Activated CD4-positive, alpha-beta T cell treated with anti-CD3 and anti-CD28 coated beads for 4 hours (primary cell): ENCODE measurements at places on chromosomes 11 and 22.
A peak's percentile ranks its signal among the peaks of the same experiment; 100 is the strongest.

GRCh38 chr11:47331454-47332302, 20.8 kb downstream of the MYBPC3 start:
- DNase-seq, result no peak

GRCh38 chr11:59426361-59427067, at the start of gene OR5A2:
TSS of gene OR5A2 (minus strand) at chr11:59426413. CDS start at chr11:59422953, 3,460 bp downstream.
- DNase-seq, result no peak

DNA sequence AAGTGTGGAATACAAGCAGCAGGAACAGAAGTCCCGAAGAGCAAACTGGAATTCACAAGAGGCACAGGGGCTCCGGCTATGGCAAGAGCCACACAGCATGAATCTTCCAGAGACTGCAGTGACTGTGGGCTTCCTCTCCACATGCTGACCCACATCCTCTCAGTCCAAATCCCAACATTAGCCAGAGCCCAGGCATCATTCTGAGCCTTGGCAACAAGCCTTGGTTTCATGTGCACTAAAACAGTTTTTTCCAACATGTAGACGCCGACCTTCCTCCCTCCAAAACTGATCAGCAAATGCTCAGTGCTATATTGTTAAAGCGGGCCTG, 91.7 kb upstream of the CSNK2A3 start:
- DNase-seq, result no peak

DNA sequence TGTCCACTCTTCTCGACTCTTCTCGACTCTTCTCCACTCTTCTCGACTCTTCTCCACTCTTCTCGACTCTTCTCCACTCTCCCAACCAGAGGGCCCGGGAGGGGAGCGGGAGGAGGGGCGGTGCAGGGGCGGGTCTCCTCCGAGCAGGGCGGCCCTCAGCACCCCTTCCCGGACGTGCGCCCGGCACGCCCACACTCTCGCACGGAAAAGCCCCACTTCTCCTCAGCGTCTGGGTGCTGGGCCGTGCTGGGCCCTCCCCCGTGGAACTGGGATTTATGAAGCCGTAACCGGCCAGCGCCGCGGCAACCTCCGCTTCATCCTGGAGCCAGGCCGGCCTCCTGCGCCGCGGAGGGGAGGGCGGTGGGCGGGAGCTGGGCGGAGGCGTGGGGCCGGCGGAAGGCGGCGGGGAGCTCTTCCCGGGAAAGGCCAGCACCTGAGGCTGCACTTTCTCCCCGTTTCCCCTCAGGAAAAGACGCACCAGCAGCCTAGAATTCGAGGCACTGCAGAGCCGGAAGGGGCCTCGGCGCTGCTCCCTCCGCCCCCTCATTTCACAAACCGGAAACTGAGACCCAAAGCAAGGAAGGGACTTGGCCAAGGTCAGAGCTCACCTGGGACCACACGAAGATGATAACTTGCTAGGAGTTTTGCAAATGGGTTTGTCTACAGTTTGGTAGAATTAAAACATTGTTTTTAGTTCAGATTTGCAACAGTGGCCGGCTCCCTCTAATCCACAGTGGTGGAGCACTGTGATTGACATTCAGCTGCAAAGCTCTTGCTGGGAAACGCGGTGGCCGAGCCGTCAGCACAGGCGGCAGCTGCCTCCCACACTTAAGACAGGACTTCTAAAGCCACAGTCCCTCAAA, 31.6 kb upstream of the JAM3 start:
- DNase-seq, result peak; percentile 50

GRCh38 chr22:24011735-24012068, 598 bp downstream of the CABIN1 start:
- no peak for DNase-seq

DNA sequence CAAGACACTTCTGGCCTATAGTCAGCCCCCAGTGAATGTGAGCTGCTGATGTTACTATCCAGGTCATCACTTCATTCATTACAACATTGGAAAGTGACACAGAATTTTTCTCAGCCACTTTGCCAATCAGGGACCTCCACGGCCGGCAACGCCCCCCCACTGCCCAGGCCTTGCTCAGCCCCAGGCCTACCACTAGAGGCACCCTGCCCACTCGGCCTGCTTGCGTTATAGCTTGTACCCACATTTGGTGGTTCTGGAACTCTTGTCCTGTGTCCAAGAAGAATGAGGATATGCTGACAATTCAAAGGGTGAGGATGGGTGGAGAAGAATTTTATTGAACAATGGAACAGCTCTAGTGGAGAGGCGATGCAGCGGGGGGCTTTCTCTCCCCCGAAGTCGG, 96.2 kb downstream of the TSPAN18 start:
- DNase-seq, result no peak

DNA sequence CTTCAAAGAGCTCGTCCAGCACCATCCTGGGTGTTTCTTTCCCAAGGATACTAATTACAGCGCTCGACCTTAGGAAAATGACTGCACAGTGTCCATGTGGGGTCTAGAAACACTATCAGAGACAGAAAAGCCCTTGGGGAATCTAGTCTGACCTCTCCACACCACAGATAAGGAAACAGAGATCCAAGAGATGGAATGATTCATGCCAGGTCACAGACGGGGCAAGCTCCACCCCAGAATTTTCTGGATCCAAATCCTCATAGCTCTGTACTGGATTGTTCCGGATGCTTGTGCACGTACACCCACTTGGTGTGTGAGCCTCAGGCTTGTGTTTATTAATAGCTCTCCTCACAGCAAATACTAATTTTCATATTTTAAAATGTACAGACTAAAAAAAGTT, 11.3 kb downstream of the ABTB2 start:
- no peak for DNase-seq

GRCh38 chr11:22923561-22923960, 63.3 kb upstream of the CCDC179 start:
- DNase-seq, result no peak

DNA sequence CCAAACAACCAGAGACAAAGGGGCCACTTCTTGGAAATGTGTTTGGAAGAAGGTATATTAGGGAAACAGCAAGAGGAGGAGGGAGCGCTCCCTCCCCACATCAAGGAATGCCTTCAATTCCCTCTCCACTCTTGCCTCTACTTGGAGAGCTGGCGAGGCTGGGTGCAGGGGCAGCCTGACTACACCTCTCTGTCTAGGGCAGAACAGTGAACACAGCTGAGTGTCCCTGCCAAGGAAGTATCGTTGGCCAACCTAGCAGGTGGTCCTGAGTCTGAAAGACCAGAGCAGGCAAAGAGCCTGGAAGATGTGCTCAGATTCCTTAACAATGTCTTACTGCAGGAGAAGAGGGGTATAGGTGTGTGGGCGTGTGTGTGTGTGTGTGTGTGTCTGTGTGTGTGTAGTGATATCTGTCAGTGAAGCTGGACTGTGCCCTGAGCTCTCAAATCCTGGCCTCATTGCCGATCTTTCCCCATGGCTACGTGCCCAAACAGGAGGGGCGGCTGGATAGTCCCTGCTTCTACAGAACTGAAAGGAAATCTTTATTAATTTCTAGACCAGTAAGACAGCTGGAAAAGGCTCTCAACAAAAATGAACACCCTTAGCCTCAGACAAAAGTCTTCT, 46.8 kb downstream of the PAMR1 start:
- no peak for DNase-seq

- DNase-seq, result no peak
These were observed 48.8 kb downstream of the ASCL2 start for GRCh38 chr11:2221591-2221990.

DNA sequence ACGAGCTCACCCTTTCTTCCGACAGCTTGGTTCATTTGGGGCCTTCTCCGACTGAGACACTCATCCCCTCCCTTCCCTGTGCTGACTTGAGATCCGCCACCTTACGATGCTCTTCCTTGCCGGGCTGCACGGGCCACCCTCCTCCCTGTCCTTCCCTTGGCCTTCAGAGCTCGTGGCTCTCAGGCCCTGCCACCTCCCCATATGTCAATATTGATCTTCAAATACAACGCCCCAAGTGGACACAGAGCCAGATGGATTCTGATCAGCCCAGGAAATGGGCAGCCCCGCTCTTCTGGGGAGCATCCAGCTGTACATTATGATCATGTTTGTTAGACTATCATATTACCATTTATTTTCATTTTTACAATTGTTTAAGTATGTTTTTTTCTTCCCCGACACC, 812.8 kb downstream of the TBC1D22A start:
- no peak for DNase-seq

GRCh38 chr22:31952472-31952871, 8.1 kb downstream of the YWHAH start:
- DNase-seq, result no peak

GRCh38 chr11:59158206-59159068, 13.5 kb upstream of the DTX4 start:
- DNase-seq, result peak; percentile 43

- no peak for DNase-seq
These were observed 52.3 kb downstream of the SGSM3 start for GRCh38 chr22:40422558-40423309.

GRCh38 chr11:59754494-59754858, 700 bp upstream of the STX3 start:
- DNase-seq, result peak; percentile 9

DNA sequence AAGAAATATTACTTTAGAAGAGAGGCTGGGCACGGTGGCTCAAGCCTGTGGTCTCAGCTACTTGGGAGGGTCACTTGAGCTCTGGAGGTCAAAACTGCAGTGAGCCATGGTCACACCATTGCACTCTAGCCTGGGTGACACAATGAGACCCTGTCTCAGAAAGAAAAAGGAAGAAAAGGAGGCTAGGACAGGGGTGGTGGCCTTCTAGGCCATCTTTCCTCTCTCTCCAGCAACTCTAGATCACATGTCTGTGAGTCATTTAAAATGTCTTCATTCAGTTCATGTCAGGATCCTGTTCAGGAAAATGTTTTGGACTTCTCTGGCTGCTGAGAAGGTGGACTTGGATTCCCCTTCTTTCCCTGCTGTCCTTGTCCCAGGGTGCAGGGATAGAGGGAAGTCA, 53.3 kb downstream of the PPFIA1 start:
- no peak for DNase-seq

- DNase-seq, result no peak
These were observed 229.0 kb downstream of the OPCML start for GRCh38 chr11:133303262-133303661.

GRCh38 chr22:19275919-19276600, 15.5 kb downstream of the CLTCL1 start:
- no peak for DNase-seq

DNA sequence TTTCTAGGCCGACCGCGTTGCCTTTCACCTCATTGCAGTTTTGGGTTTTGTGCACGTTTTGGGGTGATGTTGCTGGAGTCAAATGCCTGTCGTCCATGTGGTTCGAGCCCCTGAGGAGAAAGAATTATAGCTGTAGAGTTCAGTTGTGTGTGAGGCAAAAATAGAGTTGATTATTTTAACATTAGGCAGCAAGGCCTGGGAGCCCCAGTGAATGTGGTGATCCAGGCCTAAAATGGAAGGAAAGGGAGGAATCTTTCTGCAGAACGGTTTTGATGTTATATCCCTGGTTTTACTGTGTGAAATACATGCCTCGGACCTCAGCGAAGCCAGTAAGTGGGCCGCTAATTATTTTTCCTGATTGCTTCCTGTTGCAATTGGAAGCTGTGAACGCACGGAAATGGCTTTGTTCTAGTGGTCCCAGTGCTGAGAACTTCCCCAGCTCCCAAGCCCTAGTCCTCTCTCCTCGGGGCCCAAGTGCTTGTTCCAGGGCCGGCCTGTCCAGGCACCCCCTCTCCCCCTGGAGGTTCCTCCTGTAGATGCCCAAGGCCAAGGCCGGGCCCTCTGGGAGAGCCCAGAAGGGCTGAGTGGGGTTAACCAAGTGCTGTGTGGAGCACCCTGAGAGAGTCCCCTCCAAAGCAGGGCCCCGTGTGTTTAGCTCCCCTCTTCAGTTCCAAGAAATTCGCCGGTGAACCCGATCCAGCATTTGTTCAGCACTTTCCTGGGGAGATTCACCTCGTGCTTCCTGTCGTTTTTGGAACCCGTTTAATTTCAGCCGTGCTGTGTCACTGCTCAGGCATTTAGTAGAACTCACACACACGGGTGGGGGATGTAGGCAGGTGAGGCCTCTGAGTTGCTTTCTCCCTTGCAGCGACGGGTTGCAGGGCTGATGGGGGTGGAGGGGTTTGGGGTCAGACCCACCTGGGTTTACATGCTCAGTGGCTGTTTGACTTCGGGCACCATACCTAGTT, 2.1 kb downstream of the LRP5 start:
- DNase-seq, result no peak

GRCh38 chr11:34601085-34601444, 19.8 kb upstream of the EHF start:
- no peak for DNase-seq

DNA sequence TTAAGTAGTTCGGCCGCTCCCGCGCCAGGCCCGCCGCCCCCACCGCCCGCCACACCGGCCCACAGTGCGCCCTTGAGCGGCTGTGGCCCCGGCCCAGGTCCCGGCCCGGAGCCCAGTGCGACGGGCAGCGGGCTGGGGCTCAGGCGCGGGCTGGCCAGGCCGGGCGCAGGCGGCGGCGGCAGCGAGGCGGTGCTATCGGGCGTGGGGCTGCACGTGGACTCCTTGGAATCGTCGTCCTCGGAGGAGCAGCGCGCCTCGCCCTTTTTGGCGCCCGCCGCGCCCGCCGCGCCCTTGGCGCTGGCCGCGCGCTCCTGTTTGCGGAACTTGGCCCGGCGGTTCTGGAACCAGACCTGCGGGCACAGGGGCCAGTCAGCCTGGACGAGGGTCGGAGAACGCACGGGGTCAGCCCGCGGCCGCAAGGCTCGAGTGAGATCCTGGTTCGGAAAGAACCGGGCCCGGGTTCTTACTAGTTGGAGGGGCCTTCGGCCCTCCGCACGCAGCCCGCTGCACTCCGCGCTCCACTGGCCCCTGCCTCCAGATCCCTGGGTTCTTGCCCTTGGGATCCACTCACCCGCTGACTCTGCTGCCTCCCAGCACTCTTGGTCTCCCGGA, 4.0 kb downstream of the PHOX2A start:
- no peak for DNase-seq

DNA sequence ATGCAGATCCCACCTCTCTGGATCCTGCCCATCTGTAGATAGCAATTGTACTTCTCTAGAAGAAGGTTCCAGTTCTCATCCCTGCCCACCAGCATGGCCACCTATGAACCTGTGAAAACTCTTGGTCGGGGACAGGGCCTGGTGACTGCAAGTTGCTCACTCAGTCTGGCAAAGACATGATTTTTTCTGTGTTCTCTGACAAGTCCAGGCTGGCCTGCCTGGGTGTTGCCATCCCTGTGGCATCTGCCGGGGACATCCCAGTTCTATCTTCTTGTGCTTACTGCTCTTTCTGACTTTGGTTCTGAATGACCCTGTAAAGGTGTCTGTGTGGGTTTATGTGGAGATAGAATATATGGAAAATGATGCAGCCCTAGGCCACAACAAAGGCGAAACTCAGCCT, 545.8 kb downstream of the INSC start:
- no peak for DNase-seq

- no peak for DNase-seq
These were observed 3.6 kb upstream of the OR2AT4 start for GRCh38 chr11:75100314-75100713.
